ENCODE measurements at places on chromosomes 3 and 15. TPM values are rescaled to one million over a fixed set of nuclear protein-coding genes. Genes with fewer than 3 reads are reported as not detected.

The ZBTB47 gene
- total RNA-seq: 28.9 TPM

The C3orf22 gene
- total RNA-seq: not detected

The CILP gene
- under 0.01 TPM for total RNA-seq

The FAM81A gene
- 0.06 TPM for total RNA-seq

The ZIC1 gene
- 29.3 TPM for total RNA-seq

The SLITRK3 gene
- not detected for total RNA-seq

The PLA2G4F gene
- not detected for total RNA-seq

The CD276 gene
- total RNA-seq: 47.1 TPM

The NOX5 gene
- total RNA-seq: 0.46 TPM

The INO80 gene
- total RNA-seq: 17.1 TPM

The ABI3BP gene
- total RNA-seq: 20.5 TPM

The CXCR6 gene
- not detected for total RNA-seq

The CORO2B gene
- total RNA-seq: 18.3 TPM

The AADACL2 gene
- not detected for total RNA-seq

The HRG gene
- total RNA-seq: not detected

The TM4SF1 gene
- 503 TPM for total RNA-seq

The GP9 gene
- total RNA-seq: not detected

The MORC1 gene
- total RNA-seq: not detected

The AQP9 gene
- total RNA-seq: not detected

The SPSB4 gene
- total RNA-seq: 0.58 TPM
